Activated CD4-positive, alpha-beta T cell treated with anti-CD3 and anti-CD28 coated beads for 1 hour (primary cell): ENCODE measurements at places on chromosomes 5 and 9.

GRCh38 chr5:43073597-43074546 lies 33.8 kb upstream of the ANXA2R start:
- DNase-seq = no peak

GRCh38 chr9:133888048-133888808 lies 103.9 kb downstream of the VAV2 start:
- DNase-seq = no peak

DNA sequence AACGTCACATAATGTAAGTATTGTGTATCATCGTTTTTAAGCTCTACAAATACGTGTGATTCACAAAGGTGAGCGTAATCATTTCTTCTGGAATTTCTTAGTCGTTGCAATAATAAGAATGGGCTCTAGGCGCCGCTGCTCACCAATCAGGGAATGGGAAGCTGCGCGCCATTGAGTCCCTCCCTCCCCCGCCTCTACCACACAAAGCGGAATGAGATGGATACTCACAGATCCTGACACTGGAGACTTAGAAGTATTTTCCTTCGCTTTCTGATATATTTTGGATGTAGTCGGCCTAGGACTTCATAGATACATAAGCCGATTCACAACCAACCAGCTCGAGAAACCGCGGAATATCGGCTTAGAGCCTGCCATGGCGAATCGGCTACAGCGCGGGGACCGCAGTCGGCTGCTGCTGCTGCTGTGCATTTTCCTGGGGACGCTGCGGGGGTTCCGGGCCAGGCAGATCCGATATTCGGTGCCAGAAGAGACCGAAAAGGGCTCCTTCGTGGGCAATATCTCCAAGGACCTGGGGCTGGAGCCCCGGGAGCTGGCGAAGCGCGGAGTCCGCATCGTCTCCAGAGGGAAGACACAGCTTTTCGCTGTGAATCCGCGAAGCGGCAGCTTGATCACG lies at the start of gene PCDHGA11:
Gene PCDHGA11 (plus strand): TSS at position 197 of the 634 bp plus-strand sequence. CDS start 177 bp downstream, at position 374.
- DNase-seq = no peak

DNA sequence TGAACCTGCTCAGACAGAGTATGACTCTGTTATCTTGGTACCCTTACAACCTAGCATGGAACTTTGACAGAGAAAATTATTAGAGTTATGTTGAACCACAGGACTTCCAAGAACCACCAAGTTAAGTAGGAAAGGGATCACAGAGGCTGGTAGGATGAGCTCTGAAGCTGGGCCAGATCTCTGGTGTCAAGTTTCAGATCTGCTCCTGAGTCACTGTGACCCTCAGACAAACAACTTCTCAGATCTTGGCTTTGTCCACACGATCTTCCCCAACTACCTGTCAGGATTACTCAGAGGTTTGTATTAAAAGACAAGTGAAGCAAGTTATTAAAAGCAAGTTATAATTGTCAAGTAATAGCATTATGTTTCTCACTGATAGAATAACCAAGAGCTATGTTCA lies 189.0 kb downstream of the SEC61B start:
- DNase-seq = no peak

- DNase-seq = no peak
Measured at GRCh38 chr5:139306628-139307379, 13.3 kb downstream of the MATR3 start.
